ENCODE measurements at places on chromosomes 2 and 18.

DNA sequence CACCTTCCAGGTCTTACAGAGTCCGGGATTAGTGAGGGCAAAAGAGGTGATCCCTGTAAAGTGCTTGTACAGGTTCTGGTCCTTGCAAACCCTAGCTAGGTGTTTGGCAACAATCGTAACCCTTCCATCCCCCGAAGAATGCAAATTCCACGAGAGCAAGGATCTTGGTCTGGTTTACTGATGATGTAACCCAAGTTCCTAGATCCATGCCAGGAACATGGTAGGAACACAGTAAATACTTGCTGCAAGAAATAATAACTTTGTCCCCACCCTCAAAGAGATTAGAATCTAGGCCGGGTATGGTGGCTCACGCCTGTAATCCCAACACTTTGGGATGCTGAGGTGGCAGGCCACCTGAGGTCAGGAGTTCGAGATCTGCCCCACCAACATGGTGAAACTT is 6.8 kb upstream of the NEU2 start:
- no peak for DNase-seq

GRCh38 chr2:34242763-34243123 is 643.6 kb upstream of the FAM98A start:
- no peak for DNase-seq

- DNase-seq, result peak; percentile 61
Observed at GRCh38 chr2:136136931-136137330, 19.0 kb upstream of the CXCR4 start.

GRCh38 chr2:237486819-237487448 is at the start of gene MLPH:
Gene MLPH (plus strand): TSS chr2:237487251. CDS start chr2:237493427, 6,176 bp downstream.
- no peak for DNase-seq

GRCh38 chr2:221747289-221747972 is 175.3 kb upstream of the EPHA4 start:
- DNase-seq, result no peak

GRCh38 chr2:9753276-9753600 is 90.0 kb upstream of the TAF1B start:
- peak; percentile 51 for DNase-seq
